ENCODE measurements at places on chromosomes 7 and 10. TPM values are rescaled to one million over a fixed set of nuclear protein-coding genes. Genes with fewer than 3 reads are reported as not detected.

OR6V1 gene
- total RNA-seq, result not detected

TAF5 gene
- 3.1 TPM for total RNA-seq

KEL gene
- not detected for total RNA-seq

PHKG1 gene
- total RNA-seq, result 1.2 TPM

NCF1 gene
- total RNA-seq, result not detected

TDRD1 gene
- not detected for total RNA-seq

SLC13A1 gene
- not detected for total RNA-seq

PDIA4 gene
- 215 TPM for total RNA-seq

COL17A1 gene
- total RNA-seq, result 514 TPM

FZD8 gene
- 13.0 TPM for total RNA-seq

TUBAL3 gene
- 0.22 TPM for total RNA-seq

MYOF gene
- total RNA-seq, result 167 TPM

EBLN1 gene
- total RNA-seq, result not detected

LRRC4 gene
- not detected for total RNA-seq

DNA sequence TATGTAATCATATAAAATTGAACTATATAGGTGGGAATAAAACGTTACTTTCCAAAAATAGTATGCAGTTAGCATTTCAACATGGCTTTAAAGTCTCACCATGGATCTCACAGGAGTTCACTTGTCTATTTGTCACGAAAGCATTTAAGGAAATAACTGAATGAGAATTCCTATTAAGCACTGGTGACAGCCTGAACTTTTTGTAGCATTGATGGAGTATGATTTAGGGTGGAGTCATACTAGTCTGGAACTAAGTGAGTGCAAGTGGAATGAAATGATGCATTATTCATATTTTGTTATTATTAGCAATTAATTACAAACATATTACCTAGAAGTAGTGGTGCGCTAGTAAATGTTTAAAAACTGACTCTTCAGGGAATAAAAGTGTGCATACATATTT is 26.0 kb upstream of the HIBADH start:
- H3K27ac ChIP-seq, result no peak overlapping the region
- H3K36me3 ChIP-seq, result no peaks in the 10 kb centered on the region
- H3K4me1 ChIP-seq, result no peaks in the 10 kb centered on the region

DNA sequence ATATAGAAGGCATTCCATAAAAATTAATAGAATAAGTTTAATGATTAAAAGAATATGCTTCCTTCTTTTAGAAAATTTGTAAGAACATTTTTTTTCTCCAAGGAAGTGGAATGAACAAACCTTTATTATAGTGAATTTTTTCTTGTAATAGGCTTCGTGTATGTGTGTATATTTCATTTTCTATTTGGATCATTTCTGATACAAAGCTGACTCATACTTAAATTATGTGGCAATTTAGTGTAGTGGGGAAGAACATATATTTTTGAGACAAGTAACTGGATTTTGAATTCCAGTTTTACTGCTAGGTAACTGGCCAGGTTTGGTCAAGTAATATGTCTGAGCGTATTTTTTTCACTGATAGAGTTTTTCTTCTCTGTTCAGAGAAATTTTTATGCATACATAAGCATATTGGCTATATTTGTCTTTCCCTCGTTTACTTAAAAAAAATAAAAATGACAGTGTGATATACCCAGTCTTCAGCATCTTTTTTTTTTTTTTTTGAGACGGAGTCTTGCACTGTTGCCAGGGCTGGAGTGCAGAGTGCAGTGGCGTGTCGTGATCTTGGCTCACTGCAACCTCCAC is 50.8 kb downstream of the CDK13 start:
- peak; percentile 7 for DNase-seq
- no peak overlapping the region for H3K27ac ChIP-seq
- no peaks in the 10 kb centered on the region for H3K27me3 ChIP-seq
- H3K4me3 ChIP-seq, result no peak overlapping the region
- H3K36me3 ChIP-seq, result peaks cover 33% of the 10 kb centered on the region
- no peaks in the 10 kb centered on the region for H3K4me1 ChIP-seq

GRCh38 chr10:11933577-11934223 is 108.9 kb downstream of the UPF2 start:
- DNase-seq, result peak; percentile 3
- H3K4me3 ChIP-seq, result no peak overlapping the region
- peaks cover 8% of the 10 kb centered on the region for H3K4me1 ChIP-seq
- no peak overlapping the region for H3K27ac ChIP-seq
- peaks cover 58% of the 10 kb centered on the region for H3K36me3 ChIP-seq

DNA sequence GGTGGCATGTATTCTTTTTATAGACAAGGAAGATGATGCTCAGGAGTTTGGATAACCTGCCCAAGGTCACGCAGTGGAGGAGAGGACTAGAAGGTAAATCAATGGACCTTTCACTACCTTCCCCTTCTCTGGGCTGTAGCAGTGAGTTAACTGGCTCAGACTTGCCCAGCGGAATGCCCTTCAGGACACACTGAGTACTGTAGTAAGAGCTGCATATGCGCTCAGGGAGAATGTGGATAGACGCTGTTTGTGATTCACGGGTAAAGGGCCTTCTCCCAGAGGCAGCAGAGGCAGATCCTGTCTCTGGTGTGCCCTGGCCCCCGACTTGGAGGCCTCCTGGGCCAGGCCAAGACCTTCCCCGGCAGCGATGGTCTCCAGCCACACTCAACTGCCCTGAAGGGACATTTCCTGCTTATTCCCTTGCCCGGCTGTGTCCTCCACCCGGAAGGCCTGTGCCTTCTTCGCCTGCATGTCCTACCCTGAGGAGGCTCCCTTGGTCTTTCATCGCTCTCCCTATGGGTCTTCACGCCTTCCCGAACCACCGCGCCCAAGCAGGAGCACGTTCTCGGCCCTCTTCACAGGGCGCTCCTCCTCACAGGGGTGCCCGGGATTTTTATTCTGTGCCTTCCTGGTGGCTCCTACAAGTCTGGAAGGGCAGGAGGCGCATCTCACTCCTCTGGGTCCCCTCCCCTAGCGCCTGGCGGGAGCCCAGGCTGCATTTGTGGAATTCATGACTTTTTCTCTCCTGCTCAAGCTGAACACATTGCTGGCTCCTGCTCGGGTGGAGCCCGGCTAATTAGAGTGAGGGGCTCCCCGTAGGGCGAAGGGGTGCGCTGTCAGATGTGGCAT is 1.8 kb upstream of the IKZF1 start:
- H3K4me3 ChIP-seq, result no peak overlapping the region
- no peak overlapping the region for H3K27ac ChIP-seq
- H3K4me1 ChIP-seq, result no peaks in the 10 kb centered on the region
- no peak for DNase-seq

GRCh38 chr7:25260862-25261494 is 32.7 kb upstream of the NPVF start:
- peaks cover 9% of the 10 kb centered on the region for H3K4me1 ChIP-seq
- no peak overlapping the region for H3K27ac ChIP-seq
- no peak overlapping the region for H3K4me3 ChIP-seq
- DNase-seq, result peak; percentile 33
- no peaks in the 10 kb centered on the region for H3K36me3 ChIP-seq

DNA sequence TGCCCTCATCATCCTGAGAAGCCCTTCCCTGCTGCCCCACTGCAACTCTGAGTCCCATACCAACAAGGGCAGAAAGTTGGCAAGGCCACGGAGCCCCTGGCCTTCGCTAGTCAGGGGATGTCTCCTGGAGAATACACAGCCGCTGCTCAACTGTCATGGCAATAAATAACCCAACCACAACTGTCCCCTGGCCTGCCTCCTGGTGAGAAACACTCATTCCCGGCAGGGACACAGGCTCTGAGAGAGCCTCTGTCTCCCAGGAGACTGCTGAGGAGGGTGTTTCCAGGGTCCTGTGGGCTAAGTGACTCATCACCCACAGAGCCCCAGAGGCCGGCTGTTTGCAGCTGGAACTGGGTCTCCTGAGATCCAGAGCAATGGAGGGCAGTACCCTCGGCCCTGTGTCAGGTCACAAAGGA is 354.1 kb downstream of the TNS3 start:
- H3K27ac ChIP-seq, result no peak overlapping the region
- peaks cover 15% of the 10 kb centered on the region for H3K4me1 ChIP-seq
- no peaks in the 10 kb centered on the region for H3K27me3 ChIP-seq
- no peaks in the 10 kb centered on the region for H3K36me3 ChIP-seq
- no peak overlapping the region for H3K4me3 ChIP-seq
- DNase-seq, result peak; percentile 54

DNA sequence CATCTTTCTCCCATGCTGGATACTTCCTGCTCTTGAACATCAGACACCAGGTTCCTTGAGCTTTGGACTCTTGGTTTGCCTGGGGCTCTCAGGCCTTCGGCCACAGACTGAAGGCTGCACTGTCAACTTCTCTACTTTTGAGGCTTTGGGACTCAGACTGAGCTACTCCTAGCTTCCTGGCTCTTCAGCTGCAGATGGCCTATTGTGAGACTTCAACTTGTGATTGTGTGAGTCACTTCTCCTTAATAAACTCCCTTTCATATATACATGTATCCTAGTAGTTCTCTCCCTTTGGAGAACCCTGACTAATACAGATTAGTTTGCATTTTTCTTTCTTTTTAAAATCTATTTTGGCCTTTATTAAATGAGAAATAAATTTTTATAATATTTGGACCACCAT is 276.2 kb upstream of the SEMA3C start:
- DNase-seq, result no peak
- no peak overlapping the region for H3K4me3 ChIP-seq
- H3K27me3 ChIP-seq, result no peaks in the 10 kb centered on the region
- no peaks in the 10 kb centered on the region for H3K36me3 ChIP-seq

GRCh38 chr10:104293011-104293410 is 24.0 kb downstream of the GSTO2 start:
- H3K4me1 ChIP-seq, result peaks cover 4% of the 10 kb centered on the region
- H3K27me3 ChIP-seq, result no peaks in the 10 kb centered on the region
- no peak for DNase-seq
- H3K4me3 ChIP-seq, result no peak overlapping the region
- peak overlapping the region; percentile 49 for H3K27ac ChIP-seq
- H3K36me3 ChIP-seq, result peaks cover 19% of the 10 kb centered on the region

DNA sequence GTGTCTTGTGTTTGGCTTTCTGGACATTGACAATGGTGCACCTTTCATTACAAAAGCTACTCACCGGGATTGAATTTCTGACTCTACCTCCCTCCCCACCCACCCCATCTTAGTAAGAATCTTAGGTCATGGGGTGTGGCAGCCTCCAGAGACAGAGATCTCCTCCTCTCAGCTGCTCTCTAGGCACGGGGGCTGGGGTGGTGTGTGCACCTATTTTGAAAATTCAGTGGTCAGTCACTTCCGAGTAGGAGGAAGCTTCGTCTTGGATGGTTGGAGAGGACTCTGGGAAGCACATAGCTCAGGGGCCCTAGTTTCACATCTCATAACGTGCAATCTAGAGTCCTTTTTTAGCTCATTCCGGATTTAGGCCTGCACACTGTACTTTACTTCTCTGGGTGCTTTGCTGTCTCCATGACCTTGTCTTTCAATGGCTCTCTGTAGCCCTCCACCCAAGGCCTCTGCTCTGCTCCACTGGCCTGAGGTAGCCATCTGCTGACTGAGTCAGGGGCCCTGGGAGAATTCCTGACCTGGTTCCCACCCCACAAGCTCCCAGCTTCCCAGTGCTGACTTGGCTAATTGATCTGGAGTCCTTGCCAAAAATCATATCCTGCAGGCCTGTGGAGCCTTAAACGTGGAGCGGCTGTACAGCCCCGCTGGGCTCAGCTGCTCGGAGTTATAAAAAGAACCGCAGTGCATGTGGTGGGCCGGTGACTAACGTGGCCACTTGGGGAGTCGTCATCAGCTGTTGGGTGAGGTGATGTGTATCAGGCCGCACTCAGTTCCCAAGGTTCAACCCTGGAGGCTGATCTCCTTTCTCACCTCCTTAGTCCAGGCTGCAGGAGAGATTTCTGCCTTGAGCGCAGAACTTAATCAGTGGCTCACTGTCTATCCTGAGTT is 19.3 kb upstream of the ADAMTS14 start:
- H3K27ac ChIP-seq, result no peak overlapping the region
- peak; percentile 83 for DNase-seq
- H3K4me1 ChIP-seq, result peaks cover 38% of the 10 kb centered on the region
- no peaks in the 10 kb centered on the region for H3K36me3 ChIP-seq
- H3K27me3 ChIP-seq, result no peaks in the 10 kb centered on the region

- DNase-seq, result no peak
- H3K27ac ChIP-seq, result no peak overlapping the region
- H3K36me3 ChIP-seq, result no peaks in the 10 kb centered on the region
- no peaks in the 10 kb centered on the region for H3K4me1 ChIP-seq
Measured at GRCh38 chr7:70533614-70534013, 598.3 kb upstream of the GALNT17 start.

DNA sequence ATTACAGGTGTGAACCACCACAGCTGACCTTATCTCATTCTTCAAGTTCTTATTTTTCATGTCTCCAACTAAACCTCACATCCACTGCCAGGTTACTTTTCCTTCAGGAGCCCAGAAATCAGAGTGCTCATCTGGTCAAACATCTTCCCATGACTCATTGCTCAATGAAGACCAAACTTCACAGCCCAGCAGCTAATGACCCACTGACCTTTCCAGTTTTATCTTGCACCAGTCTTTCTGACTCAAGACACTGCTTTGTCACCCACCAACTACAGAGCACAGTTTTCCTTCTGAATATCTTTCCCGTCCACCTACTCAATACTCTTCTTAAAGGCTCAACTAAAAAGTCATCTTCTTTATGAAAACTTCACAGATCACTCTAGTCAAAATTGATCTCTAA is 245.1 kb downstream of the CHCHD3 start:
- peaks cover 13% of the 10 kb centered on the region for H3K36me3 ChIP-seq
- peaks cover 9% of the 10 kb centered on the region for H3K4me1 ChIP-seq
- peak; percentile 6 for DNase-seq
- H3K27ac ChIP-seq, result peak overlapping the region; percentile 5
- no peaks in the 10 kb centered on the region for H3K27me3 ChIP-seq
- H3K4me3 ChIP-seq, result no peak overlapping the region

- peaks cover 15% of the 10 kb centered on the region for H3K36me3 ChIP-seq
- H3K27me3 ChIP-seq, result no peaks in the 10 kb centered on the region
- no peak overlapping the region for H3K27ac ChIP-seq
- H3K4me3 ChIP-seq, result peak overlapping the region; percentile 44
- no peaks in the 10 kb centered on the region for H3K4me1 ChIP-seq
Measured at GRCh38 chr7:156751319-156751718, 110.7 kb downstream of the RNF32 start.

- H3K27ac ChIP-seq, result no peak overlapping the region
- no peaks in the 10 kb centered on the region for H3K36me3 ChIP-seq
- no peak for DNase-seq
- no peak overlapping the region for H3K4me3 ChIP-seq
- H3K4me1 ChIP-seq, result peaks cover 6% of the 10 kb centered on the region
- no peaks in the 10 kb centered on the region for H3K27me3 ChIP-seq
Measured at GRCh38 chr7:24438232-24438631, 135.0 kb upstream of the PALS2 start.

DNA sequence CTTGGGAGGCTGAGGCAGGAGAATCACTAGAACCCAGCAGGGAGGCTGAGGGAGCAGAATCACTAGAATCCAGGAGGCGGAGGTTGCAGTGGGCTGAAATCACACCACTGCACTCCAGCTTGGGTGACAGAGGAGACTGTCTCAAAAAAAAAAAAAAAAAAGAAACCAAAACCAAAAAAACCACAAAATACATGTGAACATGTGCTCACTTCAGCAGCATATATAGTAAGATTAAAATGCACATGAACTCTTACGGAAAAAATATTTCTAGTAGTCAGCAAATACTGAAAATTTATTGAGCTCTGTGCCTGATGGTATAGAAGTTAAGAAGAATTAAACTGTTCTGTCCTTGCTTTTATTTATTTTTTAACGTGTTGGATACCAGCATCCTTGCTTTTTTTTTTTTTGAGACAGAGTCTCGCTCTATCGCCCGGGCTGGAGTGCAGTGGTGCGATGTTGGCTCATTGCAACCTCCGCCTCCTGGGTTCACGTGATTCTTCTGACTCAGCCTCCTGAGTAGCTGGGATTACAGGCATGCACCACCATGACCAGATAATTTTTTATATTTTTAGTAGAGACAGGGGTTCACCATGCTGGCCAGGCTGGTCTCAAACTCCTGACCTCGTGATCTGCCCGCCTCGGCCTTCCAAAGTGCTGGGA is 9.6 kb upstream of the ZNF487 start:
- H3K27me3 ChIP-seq, result no peaks in the 10 kb centered on the region
- no peak overlapping the region for H3K27ac ChIP-seq
- no peaks in the 10 kb centered on the region for H3K4me1 ChIP-seq
- H3K36me3 ChIP-seq, result no peaks in the 10 kb centered on the region

Data from MCF 10A (cell line).